ENCODE measurements at places on chromosomes 6 and 20.

DNA sequence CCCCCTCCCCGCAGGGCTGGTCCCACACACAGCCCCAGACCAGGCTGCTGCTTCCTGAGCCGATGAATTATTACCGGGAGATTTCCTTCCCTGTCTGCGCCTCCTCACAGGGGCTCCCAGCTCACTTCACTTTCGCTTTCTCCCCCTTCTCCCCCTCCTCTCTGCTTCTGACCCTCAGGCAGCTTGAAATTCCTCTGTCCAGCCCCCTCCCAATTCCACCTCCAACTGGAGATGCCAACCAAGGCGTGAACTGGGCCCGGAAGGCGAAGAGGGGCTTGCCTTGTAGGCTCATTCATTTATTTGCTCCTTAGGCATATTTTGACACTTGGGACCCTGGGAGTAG is 1.7 kb upstream of the TCF15 start:
- DNase-seq: no peak

DNA sequence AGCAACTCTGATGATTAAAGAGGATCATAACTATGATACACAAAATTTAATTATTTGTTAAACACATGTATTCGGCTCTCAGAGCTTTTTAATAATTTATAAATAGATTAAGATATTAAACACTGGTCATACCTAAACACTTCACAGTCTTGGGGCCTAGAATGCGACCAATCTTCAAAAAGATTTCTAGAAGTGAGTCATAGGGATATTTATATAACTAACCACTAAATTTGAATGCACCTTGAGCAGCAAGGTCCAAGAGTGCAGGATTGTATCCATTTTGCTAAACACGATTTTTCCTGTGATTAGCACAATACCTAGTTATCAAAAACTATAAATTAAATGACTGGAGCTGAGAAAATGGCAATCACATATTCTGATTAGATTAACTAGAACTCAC is 709.3 kb downstream of the EPHA7 start:
- DNase-seq: no peak

DNA sequence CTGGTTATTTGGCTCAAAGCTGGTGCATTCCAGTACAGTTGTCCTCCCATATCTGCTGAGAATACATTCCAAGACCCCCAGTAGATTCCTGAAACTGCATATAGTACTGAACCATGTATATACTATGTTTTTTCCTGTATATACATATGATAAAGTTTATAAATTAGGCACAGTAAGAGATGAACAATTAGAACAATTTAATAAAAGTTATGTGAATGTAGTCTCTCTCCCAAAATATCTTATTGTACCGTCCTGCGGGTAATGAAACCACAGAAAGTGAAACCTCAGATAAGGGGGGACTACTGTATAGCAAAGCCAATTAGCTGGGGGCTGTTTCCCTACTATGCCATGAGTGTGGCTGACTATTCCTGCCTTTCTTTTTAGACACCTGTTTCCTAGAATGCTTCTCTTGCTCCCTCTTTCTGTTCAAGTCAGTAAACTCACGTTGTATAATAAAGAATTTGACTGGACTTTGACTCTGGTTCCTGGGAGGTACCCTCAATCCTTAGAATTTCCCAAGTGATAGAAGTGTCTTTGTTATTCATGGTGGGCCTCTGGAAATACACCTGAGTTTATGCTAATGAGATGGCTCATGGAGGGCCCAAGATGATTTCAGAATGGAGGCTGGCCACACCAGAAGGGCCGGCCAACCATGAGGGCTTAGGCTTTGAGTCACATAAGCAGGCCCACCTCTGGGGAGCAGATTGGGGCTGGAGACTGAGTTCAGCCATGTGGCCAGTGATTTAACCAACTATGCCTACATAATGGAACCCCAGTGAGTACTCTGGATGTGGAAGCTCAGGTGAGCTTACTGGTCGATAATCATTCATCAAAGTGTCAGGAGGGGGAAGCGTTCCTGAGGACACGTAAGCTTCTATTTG is 689 bp upstream of the BLOC1S5 start:
- no peak for DNase-seq

DNA sequence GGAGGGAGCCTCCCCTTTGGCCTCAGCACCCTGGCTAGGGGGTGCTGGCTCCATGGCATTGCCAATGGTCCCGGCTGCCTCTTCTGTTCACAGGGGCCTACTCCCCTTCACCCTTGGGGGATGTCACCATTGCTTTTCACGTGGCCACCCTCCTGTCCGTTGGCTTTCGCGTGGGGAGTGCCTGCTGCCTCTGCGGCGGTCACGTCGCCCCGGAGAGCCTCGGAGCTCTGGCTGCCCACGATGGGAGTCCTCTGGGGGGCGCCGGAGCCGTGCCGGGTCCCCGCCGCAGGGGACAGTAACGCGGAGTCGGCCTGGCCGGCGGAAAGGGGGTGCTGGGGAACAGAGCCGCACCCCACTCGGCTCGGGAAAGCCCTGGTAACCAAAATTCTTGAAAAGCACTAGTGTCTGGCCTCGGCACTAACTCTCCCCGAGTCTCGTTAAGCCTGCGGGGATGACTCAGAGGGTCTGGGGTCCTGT is 661 bp upstream of the HEBP2 start:
- DNase-seq: peak; percentile 4

GRCh38 chr6:40338306-40338705 is 248.9 kb downstream of the LRFN2 start:
- DNase-seq: no peak

Measured in stimulated activated CD8-positive, alpha-beta memory T cell treated with anti-CD3 and anti-CD28 coated beads, Interleukin-15, amount 100 ng/mL, for 1 hour (primary cell).